ENCODE measurements at places on chromosomes 5 and 9.

- no peak for DNase-seq
These were observed 13.5 kb upstream of the BARX1 start for GRCh38 chr9:93968451-93969327.

- no peak for DNase-seq
These were observed 95.7 kb downstream of the ENTREP1 start for GRCh38 chr9:69420611-69421270.

DNA sequence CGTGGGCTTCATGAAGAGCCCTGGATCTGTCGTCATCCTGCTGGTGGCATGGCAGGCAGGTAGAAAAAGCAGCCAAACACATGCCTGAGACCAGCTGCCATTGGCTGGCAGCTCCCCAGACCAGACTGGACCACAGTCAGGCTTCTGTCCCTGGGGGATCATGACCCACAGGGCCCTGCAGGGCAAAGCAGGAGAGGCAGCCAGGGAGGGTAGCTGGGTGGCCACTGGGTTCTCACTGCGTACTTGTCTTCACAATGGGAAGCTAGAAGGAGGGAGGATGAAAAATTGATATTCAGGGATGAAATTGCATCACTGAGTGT lies 67.8 kb upstream of the GARNL3 start:
- no peak for DNase-seq

DNA sequence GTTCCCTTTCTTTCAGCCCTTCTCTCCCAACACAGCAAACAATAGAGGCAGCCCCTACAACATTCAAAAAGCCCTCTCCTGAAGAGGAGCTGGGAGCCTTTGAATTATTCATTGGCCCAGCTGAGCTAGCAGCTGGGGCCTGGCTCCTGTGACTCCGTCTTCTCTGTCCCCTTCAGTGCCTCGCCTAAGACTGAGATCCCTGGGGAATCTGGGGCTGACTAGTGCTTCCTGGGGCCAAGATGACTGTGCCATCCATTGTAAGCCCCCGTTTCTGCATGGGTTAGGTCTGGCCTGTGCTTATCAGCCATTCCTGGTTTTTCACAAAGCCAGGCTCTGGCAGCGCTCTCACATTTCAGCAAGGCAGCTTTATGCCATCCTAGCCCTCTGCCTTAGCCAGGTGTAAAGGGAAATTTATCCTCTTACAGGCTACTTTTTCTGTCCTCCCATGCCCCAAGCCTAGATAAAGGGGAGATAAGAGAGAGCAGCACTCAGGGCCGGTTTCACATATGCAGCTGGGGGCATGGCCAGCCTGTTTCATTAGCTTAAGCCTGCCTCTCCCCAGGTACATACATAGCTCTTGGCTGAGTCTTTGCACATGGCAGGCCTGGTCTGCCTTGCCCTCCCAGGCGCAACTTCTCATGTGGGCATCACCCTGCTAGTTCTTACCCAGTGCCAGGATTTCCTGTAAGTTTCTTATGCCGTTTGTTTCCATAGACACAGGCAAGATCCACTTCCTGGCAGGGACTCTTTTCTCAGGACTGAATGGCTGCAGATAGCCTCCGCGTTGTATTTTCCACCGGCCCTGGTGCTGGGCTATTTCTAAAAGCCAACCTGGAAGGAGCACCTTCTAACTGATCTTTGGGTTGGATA lies 15.8 kb downstream of the PTPA start:
- DNase-seq = peak; percentile 93

- DNase-seq = no peak
These were observed 190.5 kb downstream of the TTLL11 start for GRCh38 chr9:121902461-121903135.
